ENCODE measurements at places on chromosomes 7 and 10. TPM values are rescaled to one million over a fixed set of nuclear protein-coding genes. Genes with fewer than 3 reads are reported as not detected.

CRHR2 gene
- total RNA-seq = 0.22 TPM

CAMK1D gene
- total RNA-seq = 24.5 TPM

DNA sequence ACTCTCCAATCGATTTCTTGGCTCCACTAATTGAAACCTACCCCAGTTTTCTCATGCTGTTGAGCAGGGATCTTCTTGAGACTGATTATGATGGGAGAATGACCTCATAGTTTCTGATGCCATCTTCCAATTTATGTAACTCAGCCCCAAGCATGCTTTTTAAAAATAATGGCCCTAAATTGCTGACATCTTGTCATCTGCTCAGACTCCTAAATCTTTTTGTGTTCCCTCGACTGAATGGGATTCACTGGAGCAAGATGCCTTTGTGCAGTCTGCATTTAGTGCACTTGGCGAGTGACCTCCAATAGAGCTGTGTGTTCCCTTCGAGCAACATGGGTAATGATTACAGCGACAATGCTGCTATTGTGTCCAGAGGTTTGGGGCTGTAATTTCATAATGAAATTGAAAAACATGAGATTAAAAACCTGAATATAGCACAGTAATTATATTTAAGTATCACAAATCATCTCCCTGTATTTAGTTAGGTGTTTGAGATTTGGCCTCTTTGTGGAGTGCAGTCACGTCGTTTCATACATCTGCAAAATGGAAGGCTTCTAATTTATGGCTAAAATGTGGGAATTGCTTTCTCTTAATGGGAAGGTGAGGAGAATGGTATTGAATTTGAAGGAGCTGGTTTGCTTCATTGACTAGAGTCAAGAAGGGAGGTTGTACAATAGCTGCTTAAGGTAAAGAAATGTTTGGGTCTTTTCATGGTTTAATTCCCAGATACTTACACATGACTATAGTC lies 192.9 kb downstream of the AUTS2 start:
- DNase-seq = no peak

- DNase-seq = peak; percentile 62
Measured at GRCh38 chr10:110376021-110376766, 71.5 kb upstream of the SMNDC1 start.

- DNase-seq = no peak
Measured at GRCh38 chr10:130561681-130562080, 425.5 kb downstream of the GLRX3 start.
